LoVo (cell line): ENCODE measurements at places on chromosomes 1 and 21.

- peak; percentile 65 for DNase-seq
These were observed 248.4 kb downstream of the DENND1B start for GRCh38 chr1:197526736-197527371.

DNA sequence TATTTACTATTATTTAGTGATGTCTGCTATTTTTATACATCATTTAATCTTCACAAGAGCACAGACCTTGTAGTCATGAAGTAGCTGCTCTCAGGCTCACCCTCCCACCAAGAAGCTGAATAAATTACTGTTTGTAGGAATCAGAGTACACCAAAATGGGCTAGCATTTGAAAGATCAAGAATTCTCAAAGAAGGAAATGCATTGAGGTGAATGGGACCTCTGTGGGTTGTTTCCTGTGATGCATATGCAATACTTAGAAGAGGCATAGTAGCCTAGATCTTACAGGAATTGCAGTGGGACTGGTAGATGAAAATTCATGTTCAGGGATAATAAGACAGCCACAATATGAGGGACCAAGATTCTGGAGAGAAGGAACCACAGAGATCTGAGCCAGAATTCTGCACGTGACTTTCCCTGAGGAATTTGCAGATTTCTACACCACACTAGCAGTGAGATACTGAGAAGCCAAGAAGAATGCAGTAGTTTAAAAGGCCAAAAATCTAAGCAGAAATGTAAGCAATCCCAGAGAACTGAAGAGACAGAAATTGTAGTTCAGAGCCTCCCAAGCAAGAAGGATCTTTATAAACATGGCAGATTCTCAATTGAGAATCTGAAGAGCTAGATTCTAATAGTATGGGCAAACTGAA, 307.0 kb downstream of the ST6GALNAC3 start:
- DNase-seq: no peak

DNA sequence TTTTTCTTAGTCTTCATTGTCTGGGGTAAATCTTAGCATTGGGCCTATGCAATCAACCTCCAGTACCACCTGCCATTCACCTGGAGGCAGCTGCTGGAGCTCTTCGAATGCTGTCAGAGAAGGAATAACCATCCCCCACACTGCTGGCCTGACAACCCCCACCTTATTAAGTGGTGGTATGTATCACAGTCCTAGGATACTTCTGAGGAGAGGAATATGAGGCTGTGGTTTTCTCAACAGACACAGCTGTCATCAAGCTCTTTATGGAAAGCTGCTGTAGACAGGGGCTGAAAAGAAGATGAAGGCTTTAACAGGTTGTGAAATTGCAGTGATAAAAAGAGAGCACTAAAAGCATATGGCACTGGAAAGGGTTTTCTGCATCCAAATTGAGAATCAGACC, 61.7 kb downstream of the TSEN15 start:
- DNase-seq: no peak

DNA sequence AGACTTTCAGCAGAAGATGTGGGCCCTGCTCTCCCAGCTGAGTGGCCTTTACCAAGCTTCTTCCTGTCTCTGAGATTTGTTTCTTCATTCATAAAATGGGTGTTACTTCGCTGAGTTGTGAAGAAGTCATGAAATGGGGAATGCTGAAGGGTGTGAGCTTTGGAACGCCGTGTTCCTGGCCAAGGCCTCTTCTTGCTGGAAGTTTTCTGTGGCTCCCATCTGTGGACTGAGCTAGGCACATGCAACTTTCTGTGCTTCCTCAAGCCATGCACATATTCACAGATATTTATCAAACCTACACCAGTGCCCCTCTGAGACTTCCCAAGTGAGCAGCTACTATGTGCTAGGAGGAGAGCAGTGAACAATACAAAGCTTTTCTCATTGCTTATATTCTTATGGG, 106.3 kb upstream of the JUN start:
- DNase-seq: no peak

DNA sequence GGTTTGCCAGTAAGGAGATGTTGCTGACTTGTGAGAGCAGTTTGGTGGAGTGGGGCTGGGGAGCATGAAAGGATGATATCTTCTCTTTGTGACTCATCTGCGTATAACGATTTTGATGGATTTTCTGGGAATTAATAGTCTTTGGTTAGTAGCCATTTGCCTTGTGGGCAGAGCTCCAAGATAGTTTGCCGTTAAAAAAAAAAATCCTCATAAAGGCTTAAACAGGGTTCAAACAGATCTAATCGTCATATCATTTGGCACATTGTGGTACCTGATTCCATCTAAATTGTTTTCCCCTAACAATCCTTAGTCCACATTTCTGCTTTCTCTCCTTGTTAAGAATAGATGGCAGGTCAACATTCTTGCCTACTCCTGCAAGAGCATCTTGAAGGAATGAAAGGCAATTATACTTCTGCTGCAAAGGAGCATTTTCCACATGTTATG, 168.0 kb downstream of the PPP1R12B start:
- DNase-seq: no peak

DNA sequence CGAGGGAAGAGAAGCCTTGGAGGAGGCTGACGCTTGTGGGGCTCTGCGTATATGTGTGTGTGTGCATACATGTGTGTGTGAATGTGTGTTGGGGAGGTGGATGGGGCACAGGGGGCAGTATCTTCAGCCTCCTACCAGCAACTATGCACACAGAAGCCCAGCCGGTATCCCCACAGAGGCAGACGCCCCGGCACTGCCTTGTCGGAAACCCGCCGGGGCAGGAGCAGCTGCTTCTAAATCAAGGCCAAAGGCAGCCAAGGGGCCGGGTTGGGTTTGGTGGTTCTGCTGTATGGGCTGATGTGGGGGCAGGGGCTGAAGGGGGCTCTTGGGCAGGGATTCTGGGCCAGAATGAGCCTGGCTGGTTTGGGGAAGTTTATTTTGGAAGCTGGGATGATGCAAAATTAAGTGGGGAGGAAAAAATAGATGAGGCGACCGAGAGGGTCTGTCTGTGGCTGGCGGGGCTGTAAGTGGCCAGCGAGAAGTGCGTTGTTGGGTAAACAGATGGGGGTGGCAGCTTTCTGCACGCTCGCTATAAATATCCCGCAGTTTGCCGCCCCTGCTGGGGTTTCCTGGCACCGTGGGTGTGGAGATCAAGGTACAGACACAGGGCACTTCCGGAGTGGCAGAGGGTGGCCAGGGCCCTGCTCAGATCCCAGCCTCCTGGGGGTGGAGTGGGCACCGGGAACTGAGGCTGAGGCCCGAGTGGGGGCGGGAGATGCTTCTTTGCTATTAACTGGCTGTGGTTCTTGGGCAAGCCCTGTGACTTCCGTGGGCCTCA, 11.0 kb upstream of the WNT4 start:
- DNase-seq: no peak

GRCh38 chr1:24155011-24155782, 12.3 kb upstream of the IL22RA1 start:
- DNase-seq: no peak

DNA sequence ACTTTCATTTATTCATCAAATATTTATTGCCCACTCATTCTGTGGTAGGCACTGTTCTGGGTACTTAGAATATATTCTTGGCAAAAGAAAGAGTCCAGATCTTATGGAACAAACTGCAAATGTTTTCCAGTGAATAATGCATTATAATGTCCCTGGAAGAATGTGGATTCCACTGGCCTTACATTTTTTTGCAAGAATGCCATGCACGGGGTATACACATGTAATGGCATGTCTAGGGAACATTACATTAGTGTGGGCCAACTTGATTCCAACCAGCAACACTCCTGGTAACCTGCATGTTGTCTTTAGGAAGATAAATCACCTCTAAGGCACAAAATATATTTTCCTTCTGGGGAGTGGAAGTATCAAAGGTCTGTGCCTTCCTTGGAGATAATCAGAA, 33.0 kb upstream of the IFI44L start:
- DNase-seq: no peak

DNA sequence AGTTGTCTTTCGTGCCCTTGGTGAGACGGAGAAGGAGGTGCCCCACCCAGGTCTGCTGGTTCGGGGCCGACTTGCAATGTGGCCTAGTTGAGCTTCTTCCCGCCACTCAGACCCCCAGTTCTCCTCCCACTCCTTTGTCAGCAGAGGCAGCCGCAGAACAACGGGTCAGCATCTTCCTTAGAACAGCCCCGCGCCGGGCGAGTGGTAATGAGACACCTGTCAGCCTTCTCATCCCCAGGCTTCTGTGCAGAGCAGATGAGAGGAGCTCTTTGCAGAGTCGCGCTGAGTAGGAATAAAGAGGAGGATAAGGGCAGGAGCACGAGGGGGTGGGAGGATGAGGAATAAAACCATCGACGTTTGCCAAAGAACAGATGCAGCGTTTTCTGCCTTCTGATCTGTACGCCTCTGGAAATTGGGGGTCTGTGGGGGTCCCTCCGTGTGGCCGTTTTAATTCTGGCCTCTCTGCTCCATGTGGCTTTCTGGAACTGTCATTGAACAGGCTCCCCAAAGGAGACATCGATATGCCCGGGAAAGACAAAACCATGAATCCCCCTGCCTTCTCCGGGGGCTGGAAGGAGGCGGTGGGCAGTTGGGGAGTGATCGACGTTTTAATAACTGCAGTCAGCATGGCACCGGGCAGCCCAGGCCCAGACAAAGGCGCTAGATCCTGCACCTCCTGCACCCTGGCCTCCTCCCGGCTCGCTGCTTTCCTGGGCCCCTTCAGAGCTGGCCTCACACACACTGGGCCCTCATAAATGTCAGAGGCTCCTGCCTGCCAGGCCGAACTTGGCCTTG, 27.5 kb upstream of the IGSF21 start:
- DNase-seq: no peak

DNA sequence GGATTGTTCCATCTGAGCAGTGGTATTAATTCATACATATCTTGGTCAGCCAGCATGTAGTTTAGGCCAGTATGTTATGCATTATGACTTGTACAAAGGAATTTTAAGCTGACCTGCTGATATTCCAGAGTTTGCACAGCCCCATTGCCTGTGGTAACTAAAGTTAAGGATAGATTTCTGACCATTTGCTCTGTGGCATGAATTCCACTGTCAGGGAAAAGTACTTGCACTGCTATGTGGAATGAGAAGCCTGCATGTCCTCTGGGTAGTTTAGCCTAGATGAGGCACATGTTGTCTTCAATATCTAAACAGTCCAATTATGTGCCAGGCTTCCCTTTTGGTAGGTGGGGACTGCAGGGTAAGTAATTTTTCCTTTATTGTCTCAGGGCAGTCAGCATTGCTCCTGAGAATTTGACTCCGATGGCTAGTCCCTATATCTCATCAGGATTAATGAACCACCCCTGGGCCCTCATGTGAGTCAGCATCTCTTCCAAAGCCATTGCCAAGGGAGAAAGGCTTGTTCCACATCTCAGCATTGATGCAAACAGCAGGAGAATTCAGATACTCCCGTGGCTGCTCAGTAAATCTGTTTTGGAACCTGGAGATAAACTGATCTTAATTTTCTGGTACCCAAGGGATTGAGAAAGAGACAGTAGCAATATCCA, 30.2 kb downstream of the NEK7 start:
- no peak for DNase-seq

DNA sequence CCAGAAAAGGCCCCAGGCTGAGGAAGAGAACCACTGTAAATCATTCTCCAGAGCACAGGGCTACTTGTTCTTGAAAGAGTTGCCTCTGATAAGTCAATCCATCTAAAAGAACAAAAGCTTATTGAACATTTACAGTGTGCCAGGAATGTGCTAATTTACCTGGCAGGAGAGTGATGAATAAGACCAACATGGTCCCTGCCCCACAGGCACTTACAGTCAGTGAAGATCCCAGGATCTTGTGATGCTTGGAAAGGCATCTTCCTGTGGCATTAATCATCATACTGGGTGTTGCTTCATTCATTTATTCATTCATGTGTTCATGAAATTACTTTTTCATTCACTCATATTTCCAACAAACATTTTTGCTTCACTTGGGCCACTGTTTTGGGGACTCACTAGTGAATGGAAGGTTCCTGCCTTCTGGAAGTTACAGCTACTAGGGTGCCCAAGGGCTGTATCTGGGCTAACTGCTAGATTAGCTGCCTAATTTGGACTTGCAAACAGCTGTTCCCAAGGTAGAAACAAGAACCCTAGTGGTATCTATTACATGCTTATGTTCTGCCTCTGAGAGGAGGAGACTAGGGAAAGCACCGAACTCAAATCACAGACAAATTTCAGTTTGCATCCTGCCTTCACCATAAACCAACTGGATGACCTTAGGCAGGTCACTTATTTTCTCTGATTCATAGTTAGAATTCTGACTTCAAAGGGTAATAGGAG, 133.5 kb downstream of the CLIC6 start:
- DNase-seq: no peak

DNA sequence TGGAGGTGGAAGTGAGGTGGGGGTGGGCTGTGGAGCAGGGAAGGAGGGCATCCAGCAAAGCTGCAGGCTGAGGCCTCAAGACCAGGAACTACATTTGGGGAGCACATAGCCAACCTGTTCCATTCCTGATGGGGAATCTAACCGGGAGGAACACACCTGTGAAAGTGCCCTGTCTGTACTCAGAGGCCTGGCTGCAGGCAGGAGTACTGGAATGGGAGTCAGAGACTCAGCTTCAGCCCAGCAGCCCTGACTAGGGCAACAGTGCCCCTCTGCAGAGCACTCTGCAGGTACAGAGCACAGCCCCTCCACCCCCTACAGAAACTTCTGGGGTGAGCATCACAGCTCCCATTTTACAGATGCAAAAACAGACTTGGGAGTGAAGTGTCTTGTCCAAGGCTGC, 126.4 kb downstream of the DMRTB1 start:
- no peak for DNase-seq

DNA sequence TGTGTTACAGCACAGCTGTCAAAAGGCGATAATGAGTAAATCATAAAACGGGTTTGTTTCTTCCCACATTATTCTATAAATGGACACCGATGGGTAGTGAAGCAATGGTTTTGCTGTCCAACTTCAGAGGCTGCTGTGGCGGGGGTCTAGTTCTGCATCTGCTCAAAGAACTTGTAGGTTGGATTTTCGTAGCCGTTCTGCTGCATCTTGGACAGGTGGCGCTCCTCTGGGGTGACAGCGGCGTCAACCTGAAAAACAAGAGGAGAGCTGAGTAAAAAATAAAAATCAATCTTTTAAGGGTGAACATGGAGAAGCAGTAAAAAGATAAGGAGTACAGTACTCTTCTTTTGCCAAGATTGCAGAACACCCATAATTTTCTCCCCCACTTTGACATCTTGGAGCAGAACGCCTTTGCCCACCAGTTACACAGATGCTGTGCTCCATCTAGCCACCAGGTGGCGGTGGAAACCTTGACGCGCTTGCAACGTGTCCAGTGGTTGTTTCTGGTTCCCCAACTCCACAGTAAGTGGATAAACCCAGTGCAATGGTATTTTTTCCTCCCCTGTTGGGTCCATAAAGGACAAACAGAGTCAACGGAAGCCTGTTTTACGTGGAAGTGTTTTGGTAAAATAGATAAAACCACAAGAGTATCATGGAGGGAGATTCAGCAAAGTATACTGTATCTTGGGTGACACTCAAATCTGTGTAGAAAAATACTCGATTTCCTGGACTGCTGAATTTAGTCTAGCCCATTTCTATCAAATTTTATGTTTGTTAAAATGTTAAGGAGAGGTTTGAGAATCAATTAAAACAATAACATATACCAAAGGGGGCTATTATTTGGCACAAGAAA, 147.0 kb downstream of the GABPA start:
- peak; percentile 36 for DNase-seq

DNA sequence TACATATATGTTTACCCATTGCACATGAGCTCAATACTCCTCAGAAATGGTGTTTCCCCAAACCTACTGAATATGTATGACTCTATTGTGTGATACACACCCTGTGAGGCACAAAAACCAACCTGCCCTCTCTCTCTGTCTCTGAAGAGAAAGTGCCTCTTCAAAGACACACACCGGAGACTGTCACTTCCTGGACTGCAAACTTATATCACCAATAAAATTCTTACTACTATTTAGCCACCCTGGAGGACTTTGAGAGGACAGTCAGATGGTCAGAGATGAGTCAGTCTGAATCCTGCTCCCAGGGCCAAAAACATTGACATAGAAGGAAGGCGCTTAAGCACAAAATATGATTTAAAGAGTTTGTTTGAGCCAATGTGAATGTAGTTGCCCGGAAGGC, 110.4 kb downstream of the PPIAL4G start:
- DNase-seq: peak; percentile 45
